Left renal cortex interstitium (tissue), 4 donors: ENCODE measurements at places on chromosomes 2 and 18.

GRCh38 chr2:11681722-11682589 lies 12.0 kb upstream of the NTSR2 start:
- DNase-seq: no peak

- DNase-seq: peak; percentile 10
These were observed 119.3 kb upstream of the RBBP8 start for GRCh38 chr18:22813648-22814328.

DNA sequence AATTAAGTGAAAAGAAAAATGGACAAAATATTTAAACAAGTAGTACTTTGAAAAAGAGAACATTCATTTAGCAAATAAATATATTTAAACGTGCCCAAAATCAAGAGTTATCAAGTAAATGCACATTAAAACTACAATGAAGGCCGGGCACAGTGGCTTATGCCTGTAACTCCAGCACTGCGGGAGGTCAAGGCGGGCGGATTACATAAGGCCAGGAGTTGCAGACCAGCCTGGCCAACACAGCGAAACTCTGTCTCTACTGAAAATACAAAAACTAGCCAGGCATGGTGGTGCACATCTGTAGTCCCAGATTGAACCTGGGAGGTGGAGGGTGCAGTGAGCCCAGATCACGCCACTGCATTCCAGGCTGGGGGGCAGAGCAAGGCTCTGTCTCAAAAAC lies 9.8 kb downstream of the STAM2 start:
- no peak for DNase-seq

- no peak for DNase-seq
These were observed 51.6 kb downstream of the APOB start for GRCh38 chr2:20992201-20992711.

DNA sequence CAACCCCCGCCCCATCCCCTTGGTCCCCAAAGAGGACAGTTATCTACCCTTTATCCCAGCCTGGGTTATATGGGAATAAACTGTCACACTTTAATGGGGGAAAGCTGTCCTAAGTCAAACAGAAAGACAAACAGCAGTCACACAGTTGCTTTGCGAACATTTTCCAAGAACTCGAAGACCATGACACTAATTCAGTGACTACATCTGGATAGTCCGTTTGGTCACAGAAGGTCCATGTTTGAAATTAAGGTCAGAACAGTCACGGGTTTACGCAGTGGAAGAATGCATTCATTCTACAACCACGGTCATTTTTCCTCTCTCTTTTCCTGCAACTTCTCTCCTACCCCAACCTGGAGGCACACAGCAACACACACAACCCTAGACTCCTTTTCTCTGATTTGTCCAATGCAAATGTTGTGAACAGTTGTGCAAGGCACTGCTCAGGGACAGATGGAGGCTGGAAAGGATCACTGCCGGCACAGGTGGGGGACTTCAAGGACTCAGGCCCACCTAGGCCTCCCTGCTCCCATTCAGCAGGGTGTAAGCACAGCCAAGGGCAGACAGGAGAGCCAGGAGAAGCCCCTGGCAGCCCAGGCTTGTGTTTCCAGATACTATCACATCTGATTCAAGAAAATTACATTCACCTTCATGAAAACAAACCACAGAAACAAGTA lies 39.9 kb downstream of the ZNF516 start:
- DNase-seq: no peak

GRCh38 chr2:9703701-9704221 lies 73.0 kb upstream of the YWHAQ start:
- no peak for DNase-seq

DNA sequence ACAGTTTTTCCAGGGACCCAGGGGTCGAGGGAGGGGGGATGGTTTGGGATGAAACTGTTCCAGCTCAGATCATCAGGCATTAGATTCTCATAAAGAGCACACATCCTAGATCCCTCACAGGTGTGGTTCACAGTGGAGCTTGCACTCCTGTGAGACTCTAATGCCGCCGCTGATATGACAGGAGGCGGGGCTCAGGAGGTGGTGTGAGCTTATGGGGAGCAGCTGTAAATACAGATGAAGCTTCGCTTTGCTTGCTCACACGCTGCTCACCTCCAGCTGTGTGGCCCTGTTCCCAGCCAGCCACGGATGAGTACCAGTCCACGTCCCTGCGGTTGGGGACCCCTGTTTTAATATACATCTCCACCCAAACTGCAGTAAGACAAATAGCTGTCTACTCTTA lies 204.2 kb downstream of the AGAP1 start:
- no peak for DNase-seq
